ENCODE measurements at places on chromosomes 13 and 19.

DNA sequence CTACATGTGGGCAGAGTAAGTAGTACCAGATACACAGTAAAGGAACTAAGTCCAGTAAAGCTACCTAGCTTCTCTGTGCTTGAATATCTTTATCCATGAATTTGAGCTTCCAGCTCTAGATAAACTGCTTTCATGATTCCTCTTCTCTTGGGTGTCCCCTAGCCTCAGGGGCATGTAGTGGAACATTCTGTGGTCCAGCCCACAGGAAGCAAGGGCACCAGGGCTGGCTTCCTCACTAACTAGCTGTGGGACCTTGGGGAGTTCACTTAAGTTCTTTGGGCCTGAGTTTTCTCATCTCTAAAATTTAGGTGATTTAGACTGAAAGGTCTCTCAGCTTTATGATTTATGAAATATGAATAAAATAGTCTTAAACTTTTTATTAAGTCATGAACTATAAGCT, 185.7 kb downstream of the KATNAL1 start:
- no peak for DNase-seq

DNA sequence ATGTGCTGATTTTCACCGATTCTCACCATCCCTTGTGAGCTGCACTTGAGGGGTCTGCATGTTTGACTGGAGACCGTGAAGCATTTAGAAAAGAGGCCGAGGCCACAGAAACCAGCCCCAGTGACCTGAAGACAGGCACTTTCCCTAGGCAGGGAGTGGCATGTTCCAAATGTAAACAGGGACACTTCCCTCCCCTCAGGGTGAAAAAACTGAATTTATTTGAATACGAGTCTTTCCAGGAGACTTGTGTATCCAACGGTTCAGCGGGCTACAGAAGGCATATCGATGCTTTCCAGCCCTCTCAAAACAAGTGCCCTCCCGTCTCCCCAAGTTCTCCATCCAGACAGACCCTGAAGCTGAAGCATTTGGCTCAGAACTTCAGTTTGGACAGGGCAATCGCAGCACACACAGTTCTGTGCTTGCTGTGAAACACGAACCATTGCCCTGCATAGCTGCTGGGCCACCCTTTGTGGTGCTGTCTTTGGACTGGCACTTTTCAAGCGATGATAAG, 106.1 kb downstream of the ZIC5 start:
- no peak for DNase-seq

DNA sequence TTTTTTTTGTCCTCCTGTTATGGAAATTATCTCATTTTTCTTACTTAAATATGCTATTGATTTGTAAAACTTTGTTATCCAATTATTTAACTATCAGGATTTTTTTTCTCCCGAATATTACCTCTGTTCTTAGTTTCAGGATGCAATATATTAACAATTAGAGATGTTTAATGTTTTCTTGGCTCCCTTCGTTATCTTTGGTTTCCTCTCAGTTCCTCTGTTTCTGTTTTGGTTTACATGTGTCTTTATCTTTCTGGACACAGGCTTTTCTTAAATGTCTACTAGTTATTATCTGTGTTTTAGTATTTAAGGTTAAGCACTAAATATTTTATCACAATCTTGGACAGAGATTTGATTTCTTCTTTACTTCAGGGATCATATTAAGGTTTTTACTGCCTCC, 462.2 kb upstream of the SLC10A2 start:
- DNase-seq: no peak

GRCh38 chr13:101323601-101324000, 92.7 kb downstream of the NALCN start:
- no peak for DNase-seq
